ENCODE measurements at places on chromosomes 2 and 18.
A peak's percentile ranks its signal among the peaks of the same experiment; 100 is the strongest.

- no peak for DNase-seq
Measured at GRCh38 chr2:42072349-42073118, 24.7 kb downstream of the PKDCC start.

DNA sequence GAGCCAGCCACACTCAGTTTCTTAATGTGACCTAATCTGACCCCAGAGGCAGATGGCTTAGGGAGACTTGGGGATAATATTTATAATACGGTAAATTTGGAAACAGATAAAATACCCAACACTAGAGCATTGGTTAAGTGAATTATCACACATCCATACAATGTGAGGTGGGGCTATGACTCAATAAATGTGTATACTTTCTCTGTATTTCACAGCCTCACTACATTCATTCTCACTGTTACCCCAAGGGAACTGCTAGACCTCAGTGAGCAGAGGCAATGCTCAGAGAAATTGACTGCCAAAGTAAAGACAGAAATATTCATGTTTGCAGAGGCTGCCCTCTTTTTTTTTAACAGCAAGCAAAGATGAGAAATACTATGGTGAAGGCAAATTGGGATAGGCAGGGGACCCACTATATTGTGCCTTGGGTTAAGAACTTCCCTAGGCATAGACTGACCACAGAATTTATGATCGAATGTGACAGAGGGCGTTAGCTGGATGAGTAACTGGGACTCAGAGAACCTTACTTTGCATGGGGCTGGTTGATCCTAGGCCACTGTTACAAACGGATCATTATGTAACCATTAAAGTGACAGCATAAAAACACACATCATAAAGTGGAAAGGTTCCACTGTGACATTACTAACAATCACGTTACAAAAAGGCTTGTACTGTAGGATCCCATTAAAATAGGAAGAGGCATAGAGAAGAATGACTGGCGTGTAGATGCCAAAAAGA, 246.0 kb upstream of the LYPD1 start:
- DNase-seq = no peak

GRCh38 chr18:70289351-70290312, 787 bp downstream of the SOCS6 start:
- DNase-seq = no peak

DNA sequence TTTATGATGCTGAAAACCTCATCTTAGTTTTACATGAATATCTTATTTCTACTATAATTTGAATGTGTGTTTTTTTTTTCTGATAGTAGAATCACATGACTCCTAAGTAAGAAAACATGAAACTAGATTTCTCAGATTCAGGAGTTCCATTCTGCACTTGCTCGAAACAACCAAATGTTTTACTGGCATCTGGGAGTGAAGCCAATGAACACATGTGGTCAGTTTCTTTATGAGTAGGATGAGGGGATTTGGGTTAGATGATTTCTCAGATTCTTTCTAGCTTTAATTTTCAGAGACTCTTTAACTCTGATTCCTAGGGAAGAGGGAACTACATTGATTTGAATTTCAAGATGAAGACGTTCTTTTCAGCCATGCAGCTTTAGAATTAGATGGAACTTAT, 225.0 kb upstream of the NT5C1B start:
- DNase-seq = no peak

- peak; percentile 55 for DNase-seq
Measured at GRCh38 chr2:75640621-75641121, 5.9 kb upstream of the MRPL19 start.
